Hypothalamus (tissue), 51 donors: ENCODE measurements at places on chromosomes 12 and 14.

DNA sequence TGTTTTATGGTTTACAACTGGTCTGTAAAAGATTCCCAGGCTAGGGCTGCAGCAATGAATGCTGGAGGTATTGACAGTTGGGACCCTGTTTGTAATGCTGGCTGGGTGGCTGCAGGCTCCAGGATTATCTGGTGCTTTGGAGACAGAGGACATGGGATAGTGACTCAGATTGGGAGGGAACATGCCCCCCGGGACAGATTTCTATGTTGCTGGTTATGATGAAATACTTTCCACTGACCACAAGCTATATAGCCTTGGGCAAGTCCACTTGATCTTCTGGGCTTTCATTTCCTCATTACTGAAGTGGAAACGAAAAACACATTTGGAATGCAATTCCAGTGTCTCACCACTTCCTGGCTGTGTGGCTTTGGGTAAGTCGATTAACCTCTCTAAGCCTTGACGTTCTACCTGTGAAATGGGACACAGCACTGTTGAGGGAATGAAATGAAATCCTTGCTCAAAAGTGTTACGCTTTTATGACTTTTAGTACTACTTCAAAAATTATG is 6.3 kb upstream of the TPCN1 start:
- no peak for DNase-seq

DNA sequence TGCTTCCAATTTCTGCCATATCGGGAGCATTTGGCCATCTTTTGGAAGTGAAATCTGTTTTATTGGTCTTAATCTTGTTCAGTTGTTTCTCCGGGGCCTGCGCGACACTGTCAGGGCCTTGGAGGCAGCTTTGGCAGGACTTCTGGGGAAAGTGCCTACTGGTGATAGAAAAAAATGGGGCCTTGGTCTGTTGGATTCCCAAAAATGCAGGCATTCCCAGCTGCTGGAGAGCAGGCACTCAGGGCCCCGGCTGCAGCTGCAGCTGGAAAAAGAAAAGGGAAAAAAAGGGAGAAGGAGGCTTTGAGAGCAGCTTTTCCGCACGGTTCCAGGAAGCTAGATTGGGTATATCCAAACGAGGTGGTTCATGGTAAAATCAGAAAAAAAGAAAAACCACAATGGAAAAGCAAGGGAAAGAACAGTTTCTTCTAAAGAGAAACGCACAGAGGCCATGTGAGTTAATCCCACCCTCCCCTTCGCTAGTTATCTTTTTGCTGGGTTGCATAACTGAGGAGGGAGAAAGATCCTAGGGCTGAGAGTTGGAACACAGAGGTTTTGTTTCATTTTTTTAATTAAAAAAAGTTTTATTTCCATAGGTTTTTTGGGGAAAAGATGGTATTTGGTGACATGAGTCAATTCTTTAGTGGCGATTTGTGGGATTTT is 134.7 kb upstream of the RFLNA start:
- no peak for DNase-seq

DNA sequence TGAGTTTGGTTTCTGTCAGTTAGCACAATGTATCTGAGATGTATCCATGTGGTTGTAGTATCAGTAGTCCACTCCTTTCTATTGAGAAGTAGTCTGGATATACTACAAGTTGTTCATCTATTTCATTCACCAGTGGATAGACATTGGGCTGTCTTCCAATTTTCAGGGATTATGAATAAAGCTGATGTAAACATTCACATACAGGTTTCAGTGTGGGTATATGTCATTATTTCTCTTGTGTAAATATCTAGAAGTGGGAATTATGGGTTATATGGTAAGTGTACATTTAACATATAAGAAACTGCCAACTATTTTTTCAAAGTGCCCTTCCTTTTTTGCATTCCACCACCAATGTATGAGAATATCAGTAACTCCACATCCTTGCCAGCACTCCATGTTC is 35.9 kb downstream of the PHLDA1 start:
- no peak for DNase-seq

DNA sequence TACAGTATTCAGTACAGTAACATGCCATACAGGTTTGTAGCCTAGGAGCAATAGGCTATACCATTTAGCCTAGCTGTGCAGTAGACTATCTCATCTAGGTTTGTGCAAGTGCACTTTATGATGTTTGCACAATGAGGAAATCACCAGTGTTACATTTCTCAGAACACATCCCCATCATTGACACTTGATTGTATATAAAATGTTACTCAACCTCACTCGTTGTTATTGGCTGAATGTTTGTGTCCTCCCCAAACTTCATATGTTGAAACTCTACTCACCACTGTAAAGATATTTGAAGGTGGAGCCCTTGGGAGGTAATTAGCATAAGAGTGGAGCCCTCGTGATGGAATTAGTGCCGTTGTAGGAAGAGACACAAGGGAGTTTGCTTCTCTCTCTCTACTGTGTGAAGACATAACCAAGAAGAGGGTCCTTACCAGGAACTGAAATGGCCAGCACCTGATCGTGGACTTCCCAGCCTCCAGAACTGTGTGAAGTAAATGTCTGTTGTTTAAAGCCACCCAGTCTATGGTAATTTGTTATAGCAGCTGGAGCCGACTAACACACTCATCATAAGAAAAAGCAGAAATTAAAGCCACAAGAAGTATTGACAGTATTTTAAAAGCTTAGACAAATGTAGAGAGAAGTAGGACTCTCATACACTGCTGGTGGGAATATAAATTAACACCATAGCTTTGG is 3.2 kb upstream of the MED13L start:
- DNase-seq: no peak

DNA sequence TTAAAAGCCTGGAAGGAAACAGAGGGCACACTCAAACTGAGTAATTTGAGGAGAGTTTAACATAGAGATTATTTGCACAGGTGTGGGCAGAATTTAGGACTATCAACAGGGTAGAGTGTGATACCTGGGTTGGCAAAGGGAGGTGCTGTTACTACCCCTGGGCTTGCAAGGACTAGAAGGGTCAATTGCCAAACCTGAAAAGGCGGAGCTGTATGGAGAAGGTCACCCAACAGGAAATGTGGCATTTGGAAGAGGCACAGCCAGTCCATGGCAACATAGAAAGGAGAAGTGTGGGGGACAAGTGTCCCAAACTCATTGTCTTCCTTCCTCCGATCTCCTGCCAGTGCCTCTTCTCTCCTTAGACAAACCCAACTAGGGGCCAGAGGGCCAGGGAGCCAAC is 21.6 kb upstream of the MED13L start:
- DNase-seq: no peak

DNA sequence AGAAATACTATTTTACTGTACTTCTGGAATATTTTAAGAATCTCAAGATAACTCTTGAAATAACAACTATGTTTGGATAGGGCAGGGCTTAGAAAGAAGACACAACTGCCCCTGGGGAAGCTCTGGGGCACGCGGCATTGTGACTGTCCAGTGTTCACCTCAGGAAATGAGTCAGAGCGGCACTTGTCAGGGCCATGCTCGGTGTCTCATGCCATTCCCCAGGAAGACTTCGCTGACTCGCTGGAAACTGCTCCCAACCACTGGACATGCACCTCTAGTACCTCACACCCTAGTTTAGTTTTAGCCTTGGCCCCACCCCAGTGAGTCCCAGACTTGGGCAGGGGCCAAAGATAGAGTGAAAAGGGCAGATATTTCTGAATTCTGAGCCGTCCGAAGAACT is 192.0 kb downstream of the TTC7B start:
- DNase-seq: no peak

GRCh38 chr14:89959853-89960445 is 4.2 kb downstream of the TDP1 start:
- no peak for DNase-seq

GRCh38 chr12:58915634-58916033 is 4.7 kb downstream of the LRIG3 start:
- DNase-seq: no peak

GRCh38 chr12:32110942-32111341 is 4.3 kb downstream of the BICD1 start:
- DNase-seq: no peak

- DNase-seq: no peak
Measured at GRCh38 chr12:92729773-92730305, 27.1 kb downstream of the PLEKHG7 start.

GRCh38 chr12:6538420-6539313 is 4.3 kb downstream of the GAPDH start:
- no peak for DNase-seq

DNA sequence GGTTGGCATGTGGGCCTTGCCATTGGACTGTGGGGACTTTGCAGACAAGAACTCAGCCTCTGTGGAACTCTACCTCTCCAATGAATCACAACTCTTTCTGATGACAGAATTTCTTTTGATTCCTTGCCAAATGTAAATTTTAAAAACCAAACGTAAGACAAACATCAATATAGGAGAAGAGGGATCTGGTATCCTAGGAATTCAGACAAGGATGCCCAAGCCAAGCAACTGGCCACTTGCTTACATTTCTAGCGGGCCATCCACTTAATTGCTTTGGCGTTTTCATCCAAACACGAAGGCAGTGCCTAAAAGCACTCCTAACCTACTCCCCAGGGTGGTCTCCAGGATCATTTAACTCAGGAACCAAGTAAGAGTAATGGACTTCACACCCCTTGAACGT is 23.4 kb upstream of the RAB35 start:
- DNase-seq: no peak

GRCh38 chr14:101598571-101599233 is 37.4 kb downstream of the DIO3 start:
- no peak for DNase-seq

DNA sequence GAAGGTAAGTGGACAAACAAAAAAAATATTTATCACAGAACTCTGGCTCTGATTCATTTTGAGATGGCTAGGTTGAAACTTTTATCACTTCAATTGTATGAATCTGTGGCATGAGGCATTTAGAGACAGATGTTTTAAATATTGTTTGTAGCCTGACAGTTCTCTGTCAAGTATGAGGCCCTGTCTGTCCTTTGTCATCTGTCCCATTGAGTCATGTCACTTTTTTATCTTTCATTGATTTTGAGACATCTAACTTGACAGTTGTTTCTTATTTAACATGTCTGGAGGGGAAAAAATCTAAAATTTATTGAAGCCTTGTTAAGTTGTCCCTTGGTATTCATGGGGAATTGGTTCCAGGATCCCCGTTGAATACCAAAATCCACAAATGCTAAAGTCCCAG is 829.5 kb downstream of the FSCB start:
- DNase-seq: no peak

DNA sequence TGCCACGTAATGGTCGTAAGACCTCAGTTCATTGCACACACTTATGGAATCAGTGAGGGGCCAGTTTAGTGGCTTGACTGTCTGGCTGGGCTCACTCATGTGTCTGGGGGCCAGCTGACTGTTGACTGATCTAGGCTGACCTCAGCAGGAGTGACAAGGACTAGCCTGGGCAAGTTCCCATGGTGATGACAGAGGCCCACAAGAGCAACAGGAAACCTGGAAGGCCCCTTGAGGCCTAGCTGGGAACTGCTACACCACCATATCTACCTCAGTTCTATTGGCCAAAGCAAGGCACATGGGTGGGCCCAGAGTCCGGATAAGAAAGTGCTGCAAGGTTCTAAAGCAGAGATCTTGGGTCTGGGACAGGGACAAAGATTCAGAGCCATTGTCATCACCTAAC is 21.3 kb upstream of the RFLNA start:
- DNase-seq: no peak

GRCh38 chr12:127711108-127711507 is 555.9 kb upstream of the TMEM132C start:
- DNase-seq: no peak

- no peak for DNase-seq
Measured at GRCh38 chr14:71721791-71722190, 210.4 kb upstream of the RGS6 start.

DNA sequence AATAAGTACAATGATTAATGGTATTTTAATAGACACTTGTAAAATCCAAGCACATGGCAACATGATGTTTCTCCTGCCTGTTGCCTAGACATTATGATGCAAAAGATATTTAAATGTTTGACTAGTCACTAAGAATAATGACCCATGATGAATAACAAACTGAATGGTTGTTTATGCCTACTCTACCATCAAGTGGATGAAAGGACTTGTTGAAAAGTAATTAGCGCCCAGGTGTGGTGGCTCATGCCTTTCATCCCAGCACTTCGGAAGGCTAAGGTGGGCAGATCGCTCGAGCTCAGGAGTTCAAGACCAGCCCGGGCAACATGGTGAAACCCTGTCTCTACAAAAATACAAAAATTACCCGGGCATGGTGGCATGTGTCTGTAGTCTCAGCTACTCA is 30.7 kb downstream of the KIF21A start:
- no peak for DNase-seq

DNA sequence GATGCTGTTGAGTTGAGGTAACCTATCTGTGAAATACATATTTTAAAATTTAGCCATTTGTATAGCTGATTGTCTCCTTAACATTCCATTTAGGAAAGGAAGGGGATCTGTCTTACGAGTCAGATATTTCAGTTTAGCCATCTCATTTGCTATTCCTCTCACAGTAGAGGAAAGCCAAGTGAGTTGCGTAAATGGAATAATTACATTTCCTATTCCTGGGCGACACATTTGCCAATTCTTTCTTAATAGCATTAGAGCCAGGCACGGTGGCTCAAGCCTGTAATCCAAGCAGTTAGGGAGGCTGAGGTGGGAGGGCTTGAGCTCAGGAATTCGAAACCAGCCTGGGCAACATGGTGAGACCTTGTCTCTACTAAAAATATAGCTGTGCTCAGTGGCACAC is 116.3 kb downstream of the TMX1 start:
- DNase-seq: no peak

DNA sequence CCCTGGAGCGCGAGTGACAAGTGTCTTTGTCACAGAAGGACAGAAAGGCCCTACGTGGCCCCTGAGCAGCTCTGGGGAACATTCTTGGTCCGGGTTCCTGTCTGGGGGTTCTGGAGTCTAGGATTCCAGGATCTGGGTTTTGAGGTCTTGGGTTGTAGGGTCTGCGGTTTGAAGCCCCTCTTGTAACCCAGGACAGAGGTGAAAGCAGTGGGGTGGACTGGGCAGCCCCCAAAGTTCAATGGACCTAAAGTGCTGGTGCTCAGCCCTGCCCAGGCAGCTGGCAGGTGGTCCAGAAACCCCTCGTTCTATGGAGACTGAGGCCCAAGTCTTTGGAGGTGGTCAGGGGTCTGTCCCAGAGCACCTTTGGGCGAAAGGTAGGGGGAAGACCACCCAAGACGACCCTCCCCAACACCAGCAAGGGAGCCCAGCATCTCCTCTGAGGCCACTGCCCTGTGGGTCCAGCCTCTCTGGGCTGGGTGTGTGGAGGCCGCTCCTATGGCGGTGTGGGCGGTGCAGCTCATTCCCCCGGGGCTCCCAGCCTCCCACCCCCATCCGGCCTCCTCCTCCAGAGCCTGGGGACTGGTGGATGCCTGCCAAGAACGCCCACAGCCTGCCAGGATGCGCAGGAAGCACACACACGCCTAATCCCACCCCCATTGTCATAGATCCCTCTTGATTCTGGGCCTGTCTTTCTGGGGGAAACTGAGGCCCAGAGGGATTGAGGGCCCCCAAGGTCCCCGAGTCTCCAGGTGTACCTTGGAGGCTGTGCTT is 30.2 kb upstream of the ANKRD9 start:
- DNase-seq: no peak
